AML-193 (cell line): ENCODE measurements at places on chromosomes 16 and 17.

DNA sequence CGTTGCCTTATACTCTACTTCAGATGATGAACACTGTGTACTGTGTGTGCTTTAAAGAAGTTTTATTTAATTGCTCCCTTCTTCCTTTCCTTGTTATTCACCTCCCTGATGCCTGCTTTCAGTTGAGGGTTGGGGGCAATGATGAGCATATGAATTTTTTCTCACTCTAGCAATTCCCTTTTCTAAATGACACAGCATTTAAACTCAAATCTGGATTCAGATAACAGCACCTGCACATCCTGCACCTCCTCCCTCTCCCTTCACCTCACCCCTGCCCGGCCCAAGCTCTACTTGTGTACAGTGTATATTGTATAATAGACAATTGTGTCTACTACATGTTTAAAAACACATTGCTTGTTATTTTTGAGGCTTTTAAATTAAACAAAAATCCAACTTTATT is 13.0 kb upstream of the PNPO start:
- DNase-seq, result no peak

DNA sequence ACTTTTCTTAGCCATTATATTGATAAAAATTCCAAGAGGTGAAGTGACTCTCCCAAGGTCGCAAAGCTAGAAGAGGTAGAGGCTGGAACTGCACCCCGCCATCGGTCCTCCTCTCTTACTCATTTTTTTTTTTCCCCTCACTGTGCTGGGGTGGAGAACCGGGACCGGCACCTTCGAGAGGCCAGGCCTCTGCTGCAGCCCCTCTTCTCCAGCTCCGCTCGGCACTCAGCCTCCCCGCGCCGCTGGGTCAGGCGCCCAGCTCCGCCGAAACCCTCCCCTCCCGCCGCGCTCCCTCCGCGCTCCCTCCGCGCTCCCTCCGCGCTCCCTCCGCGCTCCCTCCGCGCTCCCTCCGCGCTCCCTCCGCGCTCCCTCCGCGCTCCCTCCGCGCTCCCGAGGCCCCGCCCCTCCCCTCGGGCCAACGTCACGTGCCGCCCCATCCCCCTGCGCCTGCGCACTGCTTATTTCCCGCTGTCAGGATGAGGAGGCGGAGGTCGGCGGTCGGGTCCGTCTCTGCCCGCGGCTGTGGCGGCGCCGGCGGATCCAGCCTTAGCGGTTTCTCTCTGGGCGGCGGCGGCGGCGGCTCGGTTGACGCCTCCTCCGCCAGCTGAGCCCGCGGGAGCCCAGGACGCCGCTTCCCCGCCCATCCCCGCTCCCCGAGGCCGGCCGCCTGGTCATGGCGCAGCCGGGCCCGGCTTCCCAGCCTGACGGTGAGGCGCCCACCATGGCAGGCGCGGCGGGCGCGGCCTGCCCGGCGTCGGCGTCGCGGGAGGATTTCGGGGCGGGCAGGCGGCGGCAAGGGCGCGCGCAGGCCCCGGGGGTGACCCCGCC is at the start of gene RABEP1:
Gene RABEP1 (plus strand): TSS at position 471 of the 828 bp plus-strand sequence. CDS start 203 bp downstream, at position 674.
- peak; percentile 29 for DNase-seq

GRCh38 chr16:68451676-68452075 is 3.4 kb upstream of the SMPD3 start:
- no peak for DNase-seq

- no peak for DNase-seq
Measured at GRCh38 chr17:79812353-79813258, 15.7 kb upstream of the CBX8 start.

- DNase-seq, result no peak
Measured at GRCh38 chr16:75271441-75272096, 20.1 kb upstream of the BCAR1 start.

DNA sequence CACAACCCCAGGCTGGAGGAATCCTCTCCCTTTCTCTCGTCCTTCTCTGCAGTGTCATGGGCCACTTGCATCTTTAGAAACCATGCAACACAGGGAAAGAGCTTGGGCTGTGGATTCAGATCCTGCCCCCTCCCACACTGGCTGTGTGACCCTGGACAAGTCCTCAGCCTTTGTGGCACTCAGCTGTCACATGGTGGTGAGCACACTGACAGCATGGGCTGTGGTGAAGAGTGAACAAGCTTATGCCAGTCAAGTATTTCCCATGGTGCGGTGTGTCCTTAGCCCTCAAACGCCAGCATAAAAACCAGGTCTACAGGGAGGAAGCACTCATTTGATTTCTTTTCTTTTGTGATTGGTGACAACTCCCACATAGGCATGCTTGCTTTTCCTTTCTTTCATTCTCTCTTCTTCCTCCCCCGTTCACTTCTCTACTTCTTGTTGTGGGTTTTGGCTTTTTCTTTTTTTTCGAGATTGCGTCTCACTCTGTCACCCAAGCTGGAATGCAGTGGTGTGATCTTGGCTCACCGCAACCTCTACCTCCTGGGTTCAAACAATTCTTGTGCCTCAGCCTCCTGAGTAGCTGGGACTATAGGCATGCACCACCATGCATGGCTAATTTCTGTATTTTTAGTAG is 314.2 kb downstream of the CPPED1 start:
- DNase-seq, result no peak

GRCh38 chr17:16407911-16408588 is 7.3 kb upstream of the TRPV2 start:
- no peak for DNase-seq

DNA sequence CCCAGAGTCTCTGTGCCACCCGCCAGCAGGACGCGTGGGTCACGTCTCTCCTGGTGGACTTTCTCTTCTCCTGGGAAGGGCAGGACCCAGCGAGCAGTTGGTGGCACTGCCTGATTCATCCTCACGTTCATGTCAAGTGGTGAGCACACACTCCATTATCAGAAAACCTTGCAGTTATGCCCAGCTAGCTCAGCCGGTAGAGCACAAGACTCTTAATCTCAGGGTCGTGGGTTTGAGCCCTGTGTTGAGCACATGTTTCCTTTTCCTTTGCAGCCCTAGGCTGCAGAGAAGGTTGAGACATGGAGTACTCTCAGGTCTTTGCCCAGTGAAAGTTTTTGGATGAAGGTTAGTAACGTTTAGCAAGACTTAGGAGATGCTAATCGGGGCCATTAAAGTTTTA is 8.0 kb downstream of the OR1F1 start:
- no peak for DNase-seq

DNA sequence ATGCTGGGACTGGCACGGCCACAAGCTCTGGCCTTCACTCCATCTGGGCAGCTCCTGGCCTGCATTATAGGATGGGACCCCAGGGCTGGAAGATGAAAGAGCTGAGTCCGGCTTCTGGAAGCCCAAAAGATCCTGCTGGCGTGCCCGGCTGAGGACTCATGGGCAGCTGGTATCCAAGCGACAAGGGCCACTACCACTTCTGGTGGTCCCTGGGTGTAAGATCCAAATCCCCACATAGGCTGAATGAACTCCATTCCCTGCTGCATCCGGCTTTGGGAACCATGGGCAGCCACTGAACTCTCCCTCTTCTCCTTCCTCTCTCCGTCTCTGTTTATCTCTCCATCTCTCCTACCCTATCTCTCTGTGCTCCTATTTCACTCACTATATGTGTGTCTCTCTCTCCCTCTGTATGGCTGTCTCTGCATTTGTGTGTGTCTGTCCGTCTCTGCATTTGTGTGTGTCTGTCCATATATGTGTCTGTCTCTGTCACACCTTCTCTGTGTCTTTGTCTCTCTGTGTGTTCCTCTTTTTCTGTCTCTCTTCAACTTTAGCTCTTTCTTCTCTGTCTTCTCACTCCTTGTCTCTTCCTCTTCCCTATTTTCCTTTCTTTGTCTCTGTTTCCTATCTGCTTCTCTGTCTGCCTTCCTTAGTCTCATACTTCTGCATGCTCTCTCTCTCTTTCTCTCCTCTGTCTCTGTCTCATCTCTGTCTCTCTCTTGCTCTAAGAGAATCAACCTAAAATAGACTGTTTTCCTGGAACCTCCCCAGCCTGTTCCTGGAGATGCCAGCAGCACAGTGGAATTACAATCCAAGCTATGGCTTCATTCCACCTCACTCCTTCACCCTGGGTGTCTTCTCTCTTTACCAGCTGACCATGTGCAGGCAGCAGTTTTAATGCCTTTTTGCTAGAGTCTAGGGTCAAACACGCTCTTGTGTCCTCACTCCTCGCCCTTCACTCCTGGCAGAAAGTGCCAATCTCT is 60.4 kb upstream of the IRX6 start:
- DNase-seq, result no peak

DNA sequence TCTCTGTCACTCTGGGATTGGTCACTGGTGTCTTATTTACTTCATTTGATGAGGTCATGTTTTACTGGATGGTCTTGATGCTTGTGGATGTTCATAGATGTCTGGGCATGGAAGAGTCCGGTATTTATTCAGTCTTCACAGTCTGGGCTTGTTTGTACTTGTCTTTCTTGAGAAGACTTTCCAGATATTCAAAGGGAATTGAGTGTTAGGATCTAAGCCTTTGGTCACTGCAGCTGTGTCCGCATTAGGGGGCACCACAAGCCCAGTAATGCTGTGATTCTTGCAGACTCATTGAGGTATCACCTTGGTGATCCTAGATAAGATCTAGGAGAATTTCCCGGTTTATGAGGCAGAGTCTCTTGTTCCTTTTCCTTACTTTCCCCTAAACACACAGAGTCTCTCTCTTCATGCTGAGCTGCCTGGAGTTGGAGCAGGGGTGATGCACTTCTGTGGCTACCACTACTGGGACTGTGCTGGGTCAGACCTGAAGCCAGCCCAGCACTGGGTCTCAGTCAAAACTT is 214.7 kb downstream of the SPECC1 start:
- DNase-seq, result no peak

DNA sequence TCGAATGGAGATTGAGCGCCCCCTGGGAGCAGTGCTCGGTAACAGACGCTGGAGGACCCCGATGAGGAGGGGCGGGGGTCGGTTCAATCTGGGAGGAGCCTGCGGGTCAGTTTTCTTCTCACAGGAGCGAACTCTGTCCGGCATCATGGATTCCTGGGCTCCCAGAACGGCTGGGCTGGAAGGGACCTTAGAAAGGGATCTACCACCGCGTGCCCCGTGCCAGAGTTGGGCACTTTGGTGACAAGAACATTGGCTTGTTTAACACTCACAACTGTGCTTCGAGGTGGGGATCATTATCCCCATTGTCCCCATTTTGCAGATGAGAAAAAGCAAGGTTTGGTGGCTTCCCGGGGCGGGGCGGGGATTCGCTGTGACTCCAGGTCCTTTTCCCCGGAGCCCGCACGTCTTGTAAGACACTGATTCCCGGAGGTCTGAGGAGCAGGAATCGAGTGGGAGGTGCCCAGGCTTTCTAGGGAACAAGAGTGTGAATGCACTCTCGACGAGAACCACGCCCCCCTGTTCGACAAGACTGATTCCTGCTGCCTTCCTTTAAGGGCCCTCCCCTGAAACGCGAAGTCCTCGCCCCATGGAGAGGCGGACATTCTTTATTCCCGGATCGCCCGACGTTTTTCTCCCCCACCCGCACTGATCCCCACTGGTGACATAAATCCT is 1.5 kb upstream of the FBXL19 start:
- peak; percentile 79 for DNase-seq

- no peak for DNase-seq
Measured at GRCh38 chr17:81646869-81647600, 9.3 kb downstream of the PDE6G start.

GRCh38 chr17:66281661-66282369 is 20.6 kb upstream of the PRKCA start:
- DNase-seq, result no peak

DNA sequence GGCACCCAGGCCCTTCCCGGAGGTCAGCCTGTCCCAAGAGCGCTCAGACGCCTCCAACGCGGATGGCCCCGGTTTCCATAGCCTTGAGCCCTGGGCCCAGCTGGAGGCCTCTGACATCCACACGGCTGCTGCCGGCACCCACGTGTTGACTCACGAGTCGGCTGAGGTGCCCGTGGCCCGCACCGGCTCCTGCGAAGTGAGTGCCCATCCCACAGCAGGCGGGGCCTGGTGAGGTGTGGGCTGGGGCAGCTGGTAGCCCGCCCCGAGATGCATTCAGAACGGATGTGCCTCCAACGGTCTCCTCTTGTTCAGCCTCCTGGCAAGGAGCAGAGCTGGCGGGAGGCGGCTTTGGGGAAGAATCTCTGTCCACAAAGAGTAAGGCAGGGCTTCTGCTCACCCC is 2.7 kb downstream of the WDR90 start:
- DNase-seq, result no peak

GRCh38 chr17:73833775-73834488 is 189.7 kb upstream of the SDK2 start:
- no peak for DNase-seq

DNA sequence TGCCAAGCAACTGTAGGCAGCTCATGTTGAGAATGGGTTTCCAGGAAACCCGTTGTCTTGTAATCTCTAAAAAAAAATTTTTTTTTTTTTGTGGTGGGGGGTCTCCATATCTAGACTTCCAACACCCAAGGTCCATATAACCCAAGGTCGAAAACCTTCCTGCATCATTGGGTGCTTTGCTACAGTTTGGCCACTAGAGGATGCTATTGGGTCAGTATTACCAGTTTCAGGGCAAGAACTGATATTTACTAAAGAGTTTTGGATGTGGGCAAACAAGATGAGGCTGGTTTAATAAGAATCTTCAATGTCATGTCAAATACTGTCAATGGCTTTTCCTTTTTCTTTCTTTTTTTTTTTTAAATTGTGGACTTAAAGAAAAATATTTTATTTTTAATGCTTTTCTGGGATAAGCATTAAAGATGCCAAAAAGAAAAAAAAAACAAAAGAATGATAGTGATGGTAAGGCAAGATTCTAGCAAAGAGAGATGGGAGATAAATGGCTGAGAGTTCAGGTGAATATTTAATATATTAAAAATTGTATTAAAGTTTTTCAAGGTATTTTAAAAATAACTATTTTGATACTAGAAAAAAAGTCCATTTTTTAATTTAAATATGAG is 62.2 kb downstream of the DHRS7C start:
- DNase-seq, result peak; percentile 39

DNA sequence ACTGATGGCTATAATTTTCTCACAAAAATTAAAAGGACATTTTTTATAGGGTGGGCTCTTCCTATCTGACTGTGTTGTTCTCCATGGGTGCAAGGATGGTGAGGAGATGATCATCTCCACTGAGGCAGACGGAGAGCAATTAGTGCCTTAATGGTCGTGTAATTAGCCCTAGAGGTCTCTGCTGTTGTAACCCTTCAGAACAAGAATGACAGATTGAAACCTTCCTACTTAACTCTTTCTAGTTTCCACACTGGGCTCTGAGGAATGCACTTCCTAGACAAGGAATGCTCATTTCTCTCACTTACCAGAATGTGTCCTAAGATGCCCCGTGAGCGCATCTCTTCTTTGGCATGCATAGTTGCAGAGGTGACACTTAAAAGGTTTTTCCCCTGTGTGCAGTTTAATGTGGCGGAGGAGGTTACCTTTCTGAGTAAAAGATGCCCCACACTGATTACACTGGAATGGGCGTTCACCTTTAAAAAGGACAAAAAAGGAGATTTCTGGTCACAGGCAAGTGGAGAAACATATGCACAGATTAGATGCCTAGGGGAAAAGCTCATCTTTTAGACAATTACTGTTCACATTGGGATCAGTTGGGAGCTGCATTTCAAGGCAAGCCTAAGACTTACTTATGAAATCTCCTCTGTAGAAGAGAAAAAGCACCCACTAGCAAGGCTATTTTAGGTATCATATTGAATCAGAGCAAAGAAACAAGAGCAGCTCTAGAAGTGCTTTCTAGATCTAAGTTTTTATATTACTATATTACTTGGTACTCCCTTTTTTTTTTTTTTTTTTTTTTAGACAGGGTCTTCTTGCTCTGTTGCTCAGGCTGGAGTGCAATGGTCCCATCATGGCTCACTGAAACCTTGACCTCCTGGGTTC is 53.6 kb downstream of the GRB7 start:
- DNase-seq, result no peak
